D341Med (cell line): ENCODE measurements at places on chromosomes 1 and 21.

- DNase-seq = peak; percentile 83
Observed at GRCh38 chr1:63593303-63593885, at the start of gene PGM1. PGM1 (plus strand) TSS chr1:63593411; CDS start chr1:63593489, 78 bp downstream.

- no peak for DNase-seq
Observed at GRCh38 chr1:23774174-23774880, 3.9 kb upstream of the PITHD1 start.

DNA sequence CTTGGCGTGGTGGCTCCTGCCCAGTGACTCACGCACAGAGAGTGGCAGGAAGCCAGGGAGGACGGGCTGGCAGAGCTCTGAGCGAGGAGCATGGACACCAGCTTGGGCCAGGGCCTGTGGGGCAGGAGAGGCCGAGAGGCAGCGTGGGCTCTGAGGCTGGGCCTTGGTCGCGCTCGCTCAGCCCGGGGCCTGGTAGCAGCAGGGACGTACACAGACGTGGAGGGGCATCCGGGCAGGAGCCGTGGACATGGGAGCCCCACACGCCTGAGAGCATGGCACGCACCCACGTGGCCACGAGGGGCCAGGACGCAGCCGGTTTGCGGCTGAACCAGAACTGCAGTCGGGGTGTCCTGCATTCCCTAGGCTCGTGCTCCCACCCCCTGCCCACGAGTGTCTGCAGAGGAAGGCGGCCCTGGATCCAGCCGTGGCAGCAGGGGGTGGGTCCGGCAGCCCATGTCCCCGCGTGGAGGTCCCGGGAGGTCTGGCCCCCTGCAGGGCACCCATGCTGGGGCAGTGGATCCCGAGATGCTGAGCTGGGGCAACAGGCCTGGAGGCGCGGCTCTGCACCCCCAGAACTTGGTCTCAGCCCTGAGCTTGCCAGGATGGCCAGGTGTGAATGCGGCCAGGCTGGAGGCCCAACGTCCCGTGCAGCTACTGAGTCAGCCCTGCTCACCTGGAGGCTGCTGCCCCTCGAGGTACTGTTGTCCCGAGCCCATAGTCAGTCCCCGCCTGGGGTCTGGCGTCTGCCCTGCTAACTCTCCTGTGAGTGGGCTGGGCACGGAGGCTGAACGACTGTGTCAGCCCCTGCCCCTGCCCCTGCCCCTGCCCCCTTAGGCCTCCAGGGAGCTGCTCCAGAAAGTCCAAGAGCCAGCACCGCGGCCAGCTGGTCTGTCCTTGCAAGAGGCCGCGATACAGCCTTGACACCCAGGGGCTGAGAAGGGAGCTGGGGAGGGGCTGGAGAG lies 61.6 kb downstream of the SLX9 start:
- no peak for DNase-seq

- peak; percentile 90 for DNase-seq
Observed at GRCh38 chr21:44510508-44511218, 29.3 kb downstream of the KRTAP10-1 start.

DNA sequence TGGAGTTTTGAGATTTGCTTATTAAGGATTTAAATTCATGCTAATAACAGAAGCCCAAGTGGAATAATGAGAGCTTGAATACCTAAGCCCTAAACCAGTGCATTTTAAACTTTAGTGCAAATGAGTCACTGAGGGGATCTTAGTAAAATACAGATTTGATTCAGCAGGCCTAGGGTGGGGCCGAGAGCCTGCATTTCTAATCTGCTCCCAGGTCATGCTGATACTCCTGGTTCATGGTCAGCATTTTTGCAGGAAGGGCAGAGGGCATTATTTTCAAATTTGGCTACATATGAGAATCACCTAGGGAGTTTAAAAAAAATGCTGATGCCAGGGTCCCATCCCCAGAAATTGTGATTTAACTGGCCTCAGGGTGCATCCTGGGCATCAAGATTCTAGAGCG lies 39.3 kb downstream of the DNTTIP2 start:
- no peak for DNase-seq

GRCh38 chr1:33500547-33500946 lies 28.1 kb downstream of the ZSCAN20 start:
- DNase-seq = no peak

GRCh38 chr1:20280341-20280740 lies 10.3 kb upstream of the VWA5B1 start:
- no peak for DNase-seq

GRCh38 chr1:114903480-114903879 lies 48.8 kb downstream of the SYCP1 start:
- no peak for DNase-seq

GRCh38 chr1:92964316-92964715 lies 3.1 kb upstream of the DIPK1A start:
- no peak for DNase-seq

GRCh38 chr1:70405780-70406416 lies 5.2 kb upstream of the CTH start:
- no peak for DNase-seq

- no peak for DNase-seq
Observed at GRCh38 chr1:112409414-112409813, 13.4 kb downstream of the CTTNBP2NL start.

GRCh38 chr1:25880518-25880917 lies 5.0 kb upstream of the PAQR7 start:
- no peak for DNase-seq

DNA sequence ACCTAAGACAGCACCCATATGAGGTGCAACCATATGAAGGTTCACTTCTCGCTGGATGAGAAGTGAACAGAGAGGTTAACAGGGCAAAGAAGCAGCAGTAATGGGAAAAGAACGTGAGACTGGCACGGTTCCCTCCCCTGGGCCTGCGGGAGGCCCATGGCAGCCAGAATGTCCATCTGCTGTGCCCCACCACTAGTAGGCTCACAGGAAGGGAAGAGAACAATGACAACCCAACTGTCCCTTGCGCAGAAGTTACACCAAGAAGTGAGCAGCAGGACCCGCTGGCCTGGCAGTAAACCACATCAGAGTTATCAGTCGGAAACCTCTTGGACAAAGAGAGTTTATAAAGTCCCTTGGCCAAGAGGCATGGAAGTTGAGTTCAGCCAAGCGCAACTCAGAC lies 11.3 kb downstream of the HIVEP3 start:
- no peak for DNase-seq

DNA sequence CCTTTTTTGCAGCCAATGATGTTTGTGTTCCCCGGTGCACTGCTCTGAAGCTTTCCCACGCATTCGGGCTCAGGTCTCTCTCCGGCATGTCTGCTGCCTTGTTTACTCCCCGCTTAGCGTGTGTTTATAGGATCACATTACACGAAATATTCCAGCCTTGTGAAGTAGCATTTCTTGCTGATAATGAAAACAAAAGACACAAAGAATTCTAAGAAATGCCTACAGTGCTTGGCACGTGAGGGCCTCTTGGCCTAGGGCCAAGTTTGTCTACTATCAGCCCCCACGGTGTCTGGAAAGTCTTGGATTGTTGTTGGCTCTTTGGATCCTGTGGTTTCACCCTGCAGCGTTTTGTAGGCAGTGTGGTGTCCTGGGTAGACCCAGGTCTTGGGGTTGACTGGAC lies 11.2 kb upstream of the GSTM4 start:
- no peak for DNase-seq

DNA sequence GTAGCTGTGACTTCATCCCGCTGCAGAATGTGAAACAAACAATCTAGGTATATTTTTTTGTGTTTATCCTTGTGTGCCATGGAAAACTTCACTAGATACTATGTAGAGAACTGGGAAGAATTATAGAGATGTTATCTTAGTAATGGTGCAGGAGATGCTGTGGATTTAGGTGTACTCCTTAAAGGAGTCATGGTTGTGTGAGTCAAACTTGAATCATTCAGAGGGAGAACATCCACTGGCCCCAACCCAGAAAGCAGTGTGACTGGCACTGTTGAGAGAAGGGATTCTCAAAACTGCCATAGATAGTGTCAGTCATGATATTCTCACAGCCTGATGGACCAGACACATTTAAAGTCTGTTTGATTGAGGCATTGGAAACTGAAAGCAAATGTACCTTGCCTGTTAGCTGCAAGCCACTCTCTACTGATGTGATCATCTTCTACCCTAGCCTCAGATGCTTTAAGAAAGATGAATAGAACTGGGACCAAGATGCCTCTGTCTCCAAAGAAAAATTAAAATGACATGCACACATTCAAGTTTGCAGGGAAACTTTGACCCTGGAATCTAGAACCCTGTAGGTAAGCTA lies 754.6 kb downstream of the MRPL39 start:
- DNase-seq = no peak

- DNase-seq = no peak
Observed at GRCh38 chr1:170503665-170504064, 28.3 kb upstream of the GORAB start.

- no peak for DNase-seq
Observed at GRCh38 chr1:100469578-100469977, 68.4 kb upstream of the GPR88 start.

DNA sequence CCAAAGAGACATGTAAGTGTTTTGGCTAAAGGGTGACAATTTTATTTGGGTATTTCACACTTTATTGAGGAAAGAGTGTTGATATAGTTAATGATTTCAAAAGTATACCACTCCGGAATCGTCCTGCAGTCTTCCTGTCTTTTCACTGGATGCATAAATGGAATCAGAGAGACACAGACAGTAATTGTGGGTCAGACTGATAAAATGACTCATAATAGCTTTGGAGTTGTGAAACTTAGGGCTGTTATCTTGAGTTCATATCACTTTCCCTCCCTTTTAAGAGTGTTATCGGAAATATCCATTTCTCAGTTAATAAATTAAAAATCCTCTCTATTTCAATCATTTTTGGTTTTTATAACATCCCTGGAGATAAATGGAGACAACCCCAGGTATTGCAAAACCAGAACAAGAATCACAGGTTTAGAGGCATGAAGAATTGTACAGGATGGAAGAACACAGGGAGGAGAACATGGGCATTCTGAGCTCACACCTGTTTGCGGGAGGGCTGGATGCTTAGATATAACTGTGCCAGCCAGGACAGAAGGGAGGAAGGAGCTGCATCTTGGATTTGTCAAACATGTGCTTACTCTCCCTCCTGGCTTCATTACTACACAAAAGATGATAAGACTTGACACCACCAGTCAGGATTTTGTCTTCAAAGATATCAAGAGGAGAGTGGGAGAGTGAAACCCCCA lies 185.4 kb downstream of the LMO4 start:
- no peak for DNase-seq

- DNase-seq = no peak
Observed at GRCh38 chr1:94676686-94677085, 135.1 kb upstream of the F3 start.

GRCh38 chr1:54585181-54586066 lies 37.4 kb downstream of the ACOT11 start:
- no peak for DNase-seq

- DNase-seq = no peak
Observed at GRCh38 chr1:66685265-66685664, 67.0 kb upstream of the DYNLT5 start.

DNA sequence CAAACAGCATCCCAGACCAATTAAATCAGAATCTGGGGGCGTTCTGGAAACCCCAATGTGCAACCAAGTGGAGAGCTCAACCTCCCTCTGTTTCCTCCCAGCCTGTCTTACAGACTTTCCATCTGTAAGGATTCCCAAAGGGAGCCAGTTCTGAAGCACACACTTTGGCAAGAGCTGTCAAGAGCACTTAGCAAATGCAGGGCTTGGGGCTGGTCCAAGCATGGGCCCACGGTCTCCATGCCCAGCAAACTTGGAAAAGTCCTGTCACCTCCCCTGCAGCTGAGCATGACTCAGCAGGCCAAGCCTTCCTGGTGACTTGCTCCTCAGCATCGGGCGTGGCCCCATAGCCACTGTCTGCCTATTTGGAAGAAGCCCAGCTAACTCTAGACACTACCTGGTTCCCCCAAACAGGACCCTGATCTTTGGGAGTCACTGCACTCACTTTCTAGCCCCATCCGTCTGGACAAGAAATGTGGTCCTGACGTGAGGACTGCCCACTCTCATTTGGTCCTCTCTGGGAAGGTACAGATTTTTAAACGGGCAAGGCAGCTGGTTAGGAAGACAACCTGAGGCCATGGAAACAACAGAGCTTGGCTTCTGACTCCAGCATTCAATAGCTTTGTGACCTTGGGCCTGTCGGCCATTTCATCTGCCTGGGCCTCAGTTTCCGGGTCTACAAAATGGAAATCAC lies 16.9 kb downstream of the SLC2A1 start:
- no peak for DNase-seq

- DNase-seq = no peak
Observed at GRCh38 chr1:92333668-92334067, 34.8 kb downstream of the RPAP2 start.

DNA sequence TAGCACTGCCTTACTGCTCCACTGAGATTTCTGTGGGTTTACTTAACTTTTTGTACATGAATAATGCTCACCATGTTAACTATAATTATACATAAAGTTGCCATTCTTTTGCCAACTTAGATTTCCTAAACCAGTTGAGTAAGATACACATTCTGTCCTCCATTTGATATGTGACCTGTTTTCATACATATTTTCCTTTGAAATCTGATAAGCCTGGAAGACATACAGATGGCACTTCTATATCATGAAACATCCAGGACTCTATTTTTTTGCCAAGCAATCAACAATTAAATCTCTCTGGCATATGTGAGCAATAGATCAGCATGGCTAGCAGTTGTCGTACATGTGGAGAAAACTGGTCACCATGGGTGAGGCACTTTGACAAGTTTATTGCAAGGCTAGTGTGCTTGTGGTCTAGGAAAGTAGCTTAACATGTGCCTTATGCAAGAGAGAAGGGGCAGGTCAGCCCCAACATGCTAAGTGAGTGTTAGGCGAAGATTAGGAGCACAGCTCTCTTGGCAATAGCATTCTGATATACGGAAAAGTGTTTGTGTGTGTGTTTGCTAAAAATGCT lies 14.2 kb downstream of the PRRX1 start:
- DNase-seq = no peak

- DNase-seq = no peak
Observed at GRCh38 chr1:53799141-53799540, 39.0 kb downstream of the NDC1 start.

DNA sequence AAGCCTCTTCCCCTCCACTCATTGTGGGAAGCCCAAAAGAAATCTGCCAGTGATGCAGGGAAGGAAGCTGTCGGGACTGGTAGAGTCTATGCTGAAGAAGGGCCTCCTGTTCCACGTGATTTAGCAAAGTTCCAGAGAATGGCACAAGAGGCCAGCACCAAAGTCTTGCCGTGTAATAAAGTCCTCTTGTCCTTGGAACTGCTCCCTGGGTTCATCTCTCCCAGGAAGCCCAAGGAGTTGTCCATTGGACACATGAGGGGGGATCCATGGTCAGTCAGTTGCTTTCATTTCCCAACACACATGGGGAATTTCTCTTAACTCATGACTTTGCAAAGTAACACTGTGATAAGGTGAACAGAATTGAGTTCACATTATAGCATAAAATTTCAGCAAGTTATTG lies 116.1 kb upstream of the RAB4A start:
- DNase-seq = no peak

DNA sequence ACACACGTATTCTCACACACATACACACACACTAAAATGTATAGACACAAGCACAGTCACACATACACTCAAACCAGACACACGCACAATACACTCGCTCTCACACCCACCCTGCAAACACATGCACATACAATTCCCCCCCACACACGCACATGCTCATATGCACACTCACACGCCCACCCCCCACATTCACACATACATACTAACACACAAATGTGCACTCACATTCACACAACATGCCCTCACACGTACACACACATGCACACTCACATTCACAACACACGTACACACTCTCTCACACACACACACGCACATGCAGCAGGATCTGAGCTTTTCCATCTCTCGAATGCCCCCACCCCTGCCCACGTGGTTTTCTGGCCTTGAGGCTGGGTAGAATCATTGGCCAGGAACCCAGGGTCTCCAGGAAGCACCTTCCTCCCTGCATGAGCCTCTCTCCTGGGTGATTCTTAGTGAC lies 589.7 kb downstream of the PTPRU start:
- peak; percentile 6 for DNase-seq
